ENCODE measurements at places on chromosomes 3 and 15. TPM values are rescaled to one million over a fixed set of nuclear protein-coding genes. Genes with fewer than 3 reads are reported as not detected.

- ATAC-seq = no peak
Measured at GRCh38 chr3:2377281-2377680, 278.6 kb downstream of the CNTN4 start.

Gene RGMA
- 10.2 TPM for total RNA-seq

Gene ACAN
- total RNA-seq = 0.24 TPM

Gene TCF12
- total RNA-seq = 148 TPM

Gene CHDH
- total RNA-seq = 0.47 TPM

Gene COL8A1
- 0.47 TPM for total RNA-seq

- no peak for ATAC-seq
Measured at GRCh38 chr3:174362556-174362955, 496.6 kb upstream of the NAALADL2 start.

- ATAC-seq = no peak
Measured at GRCh38 chr15:81887912-81888311, 157.9 kb downstream of the MEX3B start.

Gene ZNF774
- 9.5 TPM for total RNA-seq

- ATAC-seq = peak; percentile 54
Measured at GRCh38 chr15:92780843-92781242, 119.3 kb upstream of the CHD2 start.

Gene TICRR
- 11.3 TPM for total RNA-seq

GRCh38 chr3:74393426-74393825 lies 221.0 kb downstream of the CNTN3 start:
- ATAC-seq = no peak

- peak; percentile 87 for ATAC-seq
Measured at GRCh38 chr3:188788621-188789081, 383.1 kb upstream of the TPRG1 start.

- no peak for ATAC-seq
Measured at GRCh38 chr3:114207768-114208167, 28.9 kb upstream of the DRD3 start.

- ATAC-seq = no peak
Measured at GRCh38 chr3:116776880-116777785, 67.6 kb downstream of the TUSC7 start.

Gene TMA7
- total RNA-seq = 524 TPM

GRCh38 chr15:44289259-44289790 lies 806 bp downstream of the GOLM2 start:
- peak; percentile 3 for ATAC-seq

DNA sequence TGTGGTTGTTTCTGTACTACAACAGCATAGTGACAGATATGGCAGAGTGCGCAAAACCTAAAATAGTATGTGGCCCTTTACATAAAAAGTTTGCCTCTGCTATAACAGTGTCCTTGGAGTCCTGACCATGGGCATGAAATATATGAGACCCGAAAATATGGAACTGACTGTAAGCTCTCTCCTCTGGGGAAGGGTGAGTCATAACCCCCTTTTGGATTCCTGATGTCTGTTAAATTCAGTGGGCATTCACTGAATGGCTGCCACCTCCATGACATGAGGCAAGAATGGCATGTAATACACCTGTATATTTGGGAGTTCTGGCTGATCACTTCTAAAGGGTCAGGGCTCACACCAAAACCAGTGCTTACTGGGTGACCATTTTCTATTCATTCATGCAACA lies 6.1 kb downstream of the TBC1D2B start:
- ATAC-seq = no peak

GRCh38 chr3:138686771-138687221 lies 78.2 kb downstream of the FAIM start:
- ATAC-seq = no peak

GRCh38 chr15:40471105-40471807 lies 472 bp downstream of the CHST14 start:
- peak; percentile 69 for ATAC-seq

- no peak for ATAC-seq
Measured at GRCh38 chr3:120093119-120093910, 932 bp downstream of the GSK3B start.

Gene CD200R1
- total RNA-seq = 0.18 TPM

- ATAC-seq = peak; percentile 76
Measured at GRCh38 chr15:74203914-74204431, 1.4 kb upstream of the STRA6 start.

DNA sequence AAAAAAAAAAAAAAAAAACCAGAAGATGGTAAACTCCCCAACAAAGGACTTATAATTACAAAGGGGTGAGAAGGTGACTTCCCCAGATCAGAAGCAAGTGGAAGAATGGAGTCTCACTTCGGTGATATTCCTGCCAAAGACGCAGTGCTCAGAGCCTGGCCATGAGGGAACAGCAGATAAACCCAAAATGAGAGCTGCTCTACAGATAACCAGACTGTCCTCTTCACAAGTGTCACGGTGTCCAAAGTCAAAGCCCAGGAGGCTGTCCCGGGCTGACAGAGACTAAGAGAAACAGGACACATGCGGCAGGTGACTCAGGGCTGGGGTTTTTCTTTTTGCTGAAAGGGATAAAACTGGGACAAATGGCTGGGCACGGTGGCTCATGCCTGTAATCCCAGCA lies 48.8 kb downstream of the HMCES start:
- no peak for ATAC-seq

Gene GPR62
- total RNA-seq = 0.43 TPM

GRCh38 chr3:110062716-110063115 lies 725.4 kb upstream of the DPPA4 start:
- no peak for ATAC-seq

Gene PLSCR4
- 0.27 TPM for total RNA-seq

GRCh38 chr3:81291586-81291985 lies 469.9 kb downstream of the GBE1 start:
- no peak for ATAC-seq

DNA sequence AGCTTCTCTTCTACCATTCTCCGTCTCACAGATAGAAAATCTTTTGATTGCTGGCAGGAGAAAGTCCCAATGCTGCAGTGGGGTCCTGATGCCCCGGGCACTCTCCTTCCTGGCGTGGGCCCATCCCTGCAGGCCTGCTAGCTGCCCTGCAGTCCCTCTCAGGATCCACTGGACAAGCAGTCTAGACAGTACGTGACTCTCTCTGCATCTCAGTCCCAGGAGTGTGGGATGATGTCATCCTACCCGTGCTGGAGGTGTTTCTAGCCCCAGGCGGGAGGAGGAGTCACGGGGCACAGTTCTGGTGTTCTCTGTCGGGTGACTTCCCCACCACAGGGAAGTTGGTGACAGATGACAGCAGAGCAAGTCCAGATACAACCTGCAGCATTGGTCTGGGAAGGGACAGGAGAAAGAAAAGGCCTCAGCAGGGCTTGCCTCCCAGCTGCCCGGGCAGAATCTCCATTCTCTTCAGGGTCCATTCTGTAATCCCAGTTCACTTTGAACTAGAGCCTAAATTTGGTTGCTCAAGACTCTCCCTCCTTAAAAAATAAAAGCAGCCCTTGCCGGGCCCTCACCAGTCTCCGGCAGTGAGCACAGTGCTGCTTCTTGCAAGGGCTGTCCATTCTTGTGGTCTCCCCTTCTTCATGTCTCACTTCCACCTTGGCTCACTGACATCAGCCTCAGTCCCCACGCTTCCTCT lies 30.6 kb downstream of the SLC28A1 start:
- peak; percentile 99 for ATAC-seq

Gene CCDC191
- 3.7 TPM for total RNA-seq

- ATAC-seq = no peak
Measured at GRCh38 chr3:182239316-182239715, 527.6 kb downstream of the SOX2 start.

Gene TRH
- 0.35 TPM for total RNA-seq

DNA sequence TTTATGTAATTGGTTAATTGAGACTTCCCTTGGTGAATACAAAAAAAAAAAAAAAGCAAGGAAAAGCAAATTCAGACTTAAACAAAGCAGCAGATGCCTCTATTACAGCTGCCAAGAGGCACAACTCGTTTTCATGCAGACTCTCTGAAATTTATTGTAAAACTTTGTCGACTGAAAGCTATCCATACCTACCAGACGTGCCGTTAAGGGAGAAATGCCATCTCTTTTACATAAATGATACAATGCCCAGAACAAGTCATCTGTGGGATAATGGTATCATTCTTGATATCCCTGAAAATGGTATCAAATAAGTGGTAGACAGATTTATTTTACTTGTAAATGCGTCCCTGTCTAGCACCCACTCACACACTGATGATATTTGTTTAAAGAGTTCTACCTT lies 724.2 kb downstream of the NSUN3 start:
- no peak for ATAC-seq

Gene NFKBIZ
- 1.9 TPM for total RNA-seq

Gene KBTBD13
- total RNA-seq = not detected

Gene KIF7
- 7.6 TPM for total RNA-seq

GRCh38 chr3:67870477-67870876 lies 216.1 kb upstream of the SUCLG2 start:
- ATAC-seq = no peak

- ATAC-seq = no peak
Measured at GRCh38 chr3:69628951-69629350, 110.3 kb upstream of the MITF start.

Gene FAM162A
- 42.4 TPM for total RNA-seq

GRCh38 chr3:14458434-14459275 lies 56.2 kb downstream of the SLC6A6 start:
- no peak for ATAC-seq

Gene OSTN
- 0.15 TPM for total RNA-seq

DNA sequence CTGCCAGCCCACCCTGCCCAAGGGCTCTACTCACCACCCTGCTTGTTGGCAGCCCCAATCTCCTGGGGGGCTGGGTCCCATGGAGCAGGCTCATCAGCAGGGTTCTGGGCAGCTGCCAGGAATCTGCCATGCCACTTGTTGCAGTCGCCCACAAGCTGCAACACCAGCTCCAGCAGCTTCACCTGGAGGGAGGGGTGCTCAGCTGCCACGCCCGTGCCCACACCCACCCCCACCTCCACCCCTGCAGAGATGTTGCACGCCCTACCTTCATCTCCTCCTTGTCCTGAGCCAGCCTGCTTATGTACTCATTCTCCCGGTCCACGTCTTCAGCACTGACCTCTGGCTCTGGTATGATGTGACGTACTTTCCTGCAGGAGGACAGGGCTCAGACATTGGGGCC lies 77.9 kb upstream of the C2CD4B start:
- ATAC-seq = no peak

DNA sequence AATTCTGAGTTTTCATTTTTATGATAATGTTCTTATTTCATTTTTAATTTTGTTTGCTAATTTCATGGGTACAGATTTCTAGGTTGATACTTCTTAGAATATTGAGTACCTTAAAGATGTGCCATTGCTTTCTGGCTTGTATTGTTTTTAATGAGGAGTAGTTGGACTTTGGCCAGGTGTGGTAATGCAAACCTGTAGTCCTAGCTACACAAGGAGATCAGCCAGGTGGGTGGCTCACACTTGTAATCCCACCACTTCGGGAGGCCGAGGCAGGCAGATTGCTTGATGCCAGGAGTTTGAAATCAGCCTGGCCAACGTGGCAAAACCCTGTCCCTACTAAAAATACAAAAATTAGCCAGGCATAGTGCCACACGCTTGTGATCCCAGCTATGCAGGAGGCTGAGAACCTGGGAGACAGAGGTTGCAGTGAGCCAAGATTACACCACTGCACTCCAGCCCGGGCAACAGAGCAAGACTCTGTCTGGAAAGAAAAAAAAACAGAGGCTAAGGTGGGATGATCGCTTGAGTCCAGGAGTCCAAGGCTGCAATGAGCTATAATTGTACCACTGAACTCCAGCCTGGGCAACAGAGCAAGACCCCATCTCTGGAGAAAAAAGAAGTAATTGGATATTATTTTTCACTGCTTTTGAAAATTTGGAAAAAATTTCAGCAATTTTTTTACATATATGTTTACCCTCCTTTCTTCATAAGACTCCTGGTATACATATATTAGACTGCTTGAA lies 198.0 kb downstream of the ALCAM start:
- no peak for ATAC-seq

Gene GPR171
- 2.8 TPM for total RNA-seq

- no peak for ATAC-seq
Measured at GRCh38 chr3:30720586-30721313, 114.3 kb downstream of the TGFBR2 start.

DNA sequence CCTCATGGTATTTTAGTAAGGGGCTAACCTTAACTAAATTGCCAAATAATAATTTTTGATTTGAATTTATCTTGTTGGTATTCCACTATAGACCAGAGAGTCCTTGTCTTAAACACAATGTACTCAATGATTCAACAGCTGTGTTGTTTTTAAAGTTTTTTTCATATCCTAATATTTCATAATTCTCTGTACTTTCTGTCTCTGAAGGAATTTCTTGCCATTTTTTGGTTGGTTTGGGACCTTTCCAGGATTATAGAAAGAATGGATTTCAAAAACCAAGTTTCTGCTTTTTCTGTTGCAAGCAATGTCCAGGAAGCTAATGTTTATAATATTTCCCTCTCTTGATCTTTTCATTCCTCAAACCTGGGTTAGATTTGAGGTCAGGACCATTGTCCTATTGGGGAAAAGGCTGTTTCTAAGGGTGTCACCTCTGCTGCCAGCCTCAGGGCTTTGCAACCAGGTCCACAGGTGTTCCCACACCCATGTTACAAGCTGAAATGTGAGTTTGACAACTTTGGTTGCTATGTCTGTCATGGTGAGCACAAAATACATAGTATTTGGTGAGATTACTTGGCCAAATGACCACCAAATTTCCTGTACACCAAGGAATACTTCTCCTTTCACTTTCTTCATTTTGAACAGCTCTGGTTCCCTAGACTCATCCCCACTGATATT lies 363.7 kb upstream of the RGMA start:
- ATAC-seq = no peak

GRCh38 chr3:20861454-20861853 lies 675.4 kb upstream of the SGO1 start:
- no peak for ATAC-seq

GRCh38 chr3:13833506-13834257 lies 46.2 kb downstream of the WNT7A start:
- ATAC-seq = no peak

- ATAC-seq = no peak
Measured at GRCh38 chr15:58682234-58682633, 67.3 kb downstream of the ADAM10 start.

Measured in motor neuron (in vitro differentiated cells).